ENCODE measurements at places on chromosomes 12 and 14.

DNA sequence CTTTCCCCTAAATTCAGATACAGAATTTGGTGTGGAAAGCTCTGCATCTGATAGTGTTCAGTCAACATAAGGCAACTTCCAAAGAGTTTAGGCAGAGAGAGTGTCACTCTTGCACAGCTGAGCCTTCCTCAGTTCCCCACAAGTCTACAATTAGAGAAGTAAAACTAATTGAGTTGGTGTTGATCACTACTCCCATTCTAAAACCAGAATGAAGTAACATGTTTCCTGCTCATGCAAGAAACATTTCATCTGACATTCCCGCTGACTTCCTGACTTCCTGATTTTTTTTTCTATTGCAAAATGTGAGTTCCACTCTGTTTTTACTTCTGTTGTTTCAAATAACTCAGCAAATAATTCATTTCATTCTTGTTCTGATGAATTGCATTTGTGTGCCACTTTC lies 271.0 kb downstream of the ALG10B start:
- no peak for DNase-seq

DNA sequence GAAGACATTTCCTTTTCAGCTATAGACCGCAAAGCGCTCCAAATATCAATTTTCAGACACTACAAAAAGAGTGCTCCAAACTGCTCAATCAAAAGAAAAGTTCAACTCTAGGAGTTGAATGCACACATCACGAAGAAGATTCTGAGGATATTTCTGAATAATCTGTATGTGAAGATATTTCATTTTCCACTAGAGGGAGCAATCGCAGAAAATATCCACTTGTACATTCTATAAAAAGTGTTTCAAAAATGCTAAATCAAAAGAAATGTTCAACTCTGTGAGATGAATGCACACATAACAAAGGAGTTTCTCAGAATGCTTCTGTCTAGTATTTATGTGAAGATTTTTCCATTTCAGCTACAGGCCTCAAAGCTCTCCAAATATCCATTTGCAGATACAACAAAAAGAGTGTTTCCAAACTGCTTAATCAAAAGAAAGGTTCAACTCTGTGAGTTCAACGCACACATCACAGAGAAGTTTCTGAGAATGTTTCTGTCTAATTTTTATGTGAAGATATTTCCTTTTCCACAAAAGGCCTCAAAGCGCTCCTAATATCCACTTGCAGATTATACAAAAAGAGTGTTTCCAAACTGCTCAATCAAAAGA lies 643.8 kb upstream of the ALG10B start:
- no peak for DNase-seq

DNA sequence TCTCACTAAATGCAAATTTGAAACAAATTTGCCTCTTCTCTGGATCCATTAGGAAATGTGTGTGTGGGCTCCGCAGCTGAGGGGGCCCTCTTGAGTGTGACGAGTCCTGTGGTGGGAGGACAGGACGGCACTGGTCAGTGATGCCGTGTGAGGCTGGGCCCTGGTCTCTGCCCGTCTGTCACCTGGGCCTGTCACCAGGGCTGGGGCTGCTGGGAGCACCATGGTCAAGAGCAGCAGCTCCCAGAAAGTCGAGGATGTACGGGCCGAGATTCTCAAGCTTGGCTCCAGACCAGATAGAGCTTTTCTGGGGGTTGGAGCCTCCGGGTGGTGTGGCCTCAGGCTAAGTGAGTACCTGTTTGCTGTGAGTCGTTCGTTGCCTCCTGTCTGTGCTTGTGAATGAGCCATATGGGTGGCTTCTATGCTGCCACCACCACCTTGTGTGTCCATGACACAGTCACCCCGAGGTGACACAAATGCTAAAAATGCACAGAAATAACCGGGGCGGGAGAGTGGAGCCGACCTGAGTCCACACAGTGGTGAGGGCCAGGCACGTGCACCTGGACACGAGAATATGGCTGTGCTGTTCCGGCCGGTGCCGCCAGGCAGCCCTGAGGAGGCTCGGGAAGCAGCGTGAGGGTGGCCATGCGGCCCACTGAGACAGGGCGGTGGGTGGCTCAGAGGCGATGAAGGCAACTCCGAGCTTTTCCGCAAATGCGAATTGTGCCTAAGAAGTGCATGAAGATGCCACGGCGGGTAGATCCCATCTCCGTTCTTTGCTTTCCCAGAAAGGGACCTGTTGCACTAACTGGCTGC lies 8.7 kb downstream of the PGAM5 start:
- DNase-seq: no peak

- no peak for DNase-seq
Measured at GRCh38 chr12:54230555-54230954, 41.8 kb upstream of the SMUG1 start.

DNA sequence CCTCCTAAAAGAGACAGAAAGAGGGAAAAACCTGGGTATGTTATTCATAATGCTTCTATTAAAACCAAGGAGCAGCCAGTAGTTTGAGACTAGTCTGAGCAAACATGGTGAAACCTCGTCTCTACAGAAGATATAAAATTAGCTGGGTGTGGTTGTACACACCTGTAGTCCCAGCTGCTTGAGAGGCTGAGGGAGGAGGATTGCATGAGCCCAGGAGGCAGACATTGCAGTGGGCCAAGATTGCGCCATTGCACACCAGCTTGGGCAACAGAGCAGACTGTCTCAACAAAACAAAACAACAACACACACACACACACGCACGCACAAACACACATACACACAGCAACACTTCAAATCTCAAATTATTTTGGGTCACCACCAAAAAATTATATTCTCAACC lies 27.8 kb downstream of the HECTD4 start:
- DNase-seq: no peak

DNA sequence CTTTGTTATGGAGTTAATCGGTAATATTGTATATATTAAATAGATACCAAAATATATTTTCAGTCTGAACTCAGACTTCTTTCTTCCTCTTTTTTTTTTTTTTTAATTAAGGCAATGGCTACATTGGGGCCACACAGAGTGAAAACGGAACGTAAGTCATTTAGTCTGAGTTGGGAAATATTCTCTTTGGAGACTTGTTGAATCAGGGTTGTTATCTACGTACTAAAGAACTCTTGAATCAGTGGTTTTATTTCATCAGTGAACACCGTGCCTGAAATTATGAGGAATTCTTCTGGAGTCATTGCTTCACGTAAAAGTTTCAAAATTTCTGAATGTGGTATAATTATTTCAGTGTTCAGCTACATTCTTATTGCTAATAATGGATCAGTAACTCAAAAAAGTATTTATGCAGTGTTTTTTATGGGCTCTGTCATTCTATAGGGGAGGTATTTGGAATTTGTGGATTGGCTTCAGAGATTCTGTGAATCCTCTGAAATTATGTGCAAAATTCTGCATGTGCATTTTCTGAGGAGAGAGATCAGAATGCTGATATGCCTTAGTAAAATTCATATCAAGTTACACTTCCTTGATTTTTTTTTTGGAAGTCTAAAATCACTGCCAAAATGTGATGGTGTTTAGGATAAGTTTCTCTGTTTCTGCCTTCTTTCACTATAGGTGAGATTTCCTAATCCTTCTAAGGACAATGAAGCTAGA lies 39.6 kb downstream of the BRMS1L start:
- DNase-seq: no peak

DNA sequence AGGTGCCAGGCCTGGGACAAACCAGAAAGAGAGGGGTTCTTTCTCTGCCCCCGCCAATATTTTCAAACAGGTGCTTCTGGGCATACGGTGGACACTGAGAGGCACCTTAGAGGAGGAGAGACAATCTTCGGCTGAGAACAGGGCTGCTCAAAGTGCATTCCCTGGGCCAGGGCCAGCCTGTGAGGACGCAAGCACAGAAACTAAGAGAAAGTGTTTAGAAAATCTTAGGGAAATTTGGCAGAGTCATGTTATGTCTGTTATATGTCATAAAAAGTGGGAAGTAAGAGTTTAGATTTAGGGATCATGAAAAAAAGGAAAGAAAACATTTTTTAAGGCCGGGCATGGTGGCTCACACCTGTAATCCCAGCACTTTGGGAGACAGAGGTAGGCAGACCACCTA lies 83.7 kb downstream of the VWF start:
- no peak for DNase-seq

DNA sequence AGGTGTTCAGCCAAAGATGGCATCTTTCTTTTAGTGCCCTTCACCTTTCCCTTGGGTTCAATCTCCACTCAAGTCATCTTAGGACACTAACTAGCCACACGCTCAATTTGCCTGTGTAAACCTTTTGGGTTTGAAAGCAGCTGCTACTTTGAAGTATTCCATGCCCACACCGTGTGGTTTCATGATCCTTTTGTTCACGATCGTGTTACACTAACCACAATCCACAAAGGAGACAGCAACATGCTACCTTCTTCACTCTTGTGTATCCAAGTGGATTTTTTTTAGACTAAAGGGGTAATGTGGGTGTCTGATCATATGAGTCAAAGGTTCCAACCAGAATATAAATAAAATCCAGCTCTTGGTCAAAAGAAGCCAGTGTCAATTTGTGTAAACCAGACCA lies 122.7 kb upstream of the FAR2 start:
- no peak for DNase-seq

DNA sequence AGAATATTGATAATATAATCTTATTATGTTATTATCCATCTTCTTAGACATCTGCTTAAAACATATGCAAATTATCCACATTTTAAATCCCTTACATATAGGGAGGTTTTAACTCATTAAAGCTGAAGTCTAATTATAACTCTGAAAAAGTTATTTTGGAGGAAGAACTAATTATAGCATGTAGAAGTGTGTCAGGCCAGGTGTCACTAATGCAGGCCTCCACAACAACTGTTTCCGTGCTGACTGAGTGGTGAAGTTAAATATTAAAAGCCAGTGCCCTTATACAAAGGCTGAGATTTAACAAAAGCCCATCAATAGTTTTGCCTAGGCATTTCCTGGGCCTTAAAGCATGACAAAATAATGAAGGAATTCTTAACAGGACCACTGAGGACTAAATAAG lies 157.4 kb downstream of the LRRK2 start:
- no peak for DNase-seq

- no peak for DNase-seq
Measured at GRCh38 chr12:69024413-69024812, 91.4 kb upstream of the CPM start.

GRCh38 chr14:36941783-36942521 lies 230.5 kb downstream of the SLC25A21 start:
- peak; percentile 21 for DNase-seq

DNA sequence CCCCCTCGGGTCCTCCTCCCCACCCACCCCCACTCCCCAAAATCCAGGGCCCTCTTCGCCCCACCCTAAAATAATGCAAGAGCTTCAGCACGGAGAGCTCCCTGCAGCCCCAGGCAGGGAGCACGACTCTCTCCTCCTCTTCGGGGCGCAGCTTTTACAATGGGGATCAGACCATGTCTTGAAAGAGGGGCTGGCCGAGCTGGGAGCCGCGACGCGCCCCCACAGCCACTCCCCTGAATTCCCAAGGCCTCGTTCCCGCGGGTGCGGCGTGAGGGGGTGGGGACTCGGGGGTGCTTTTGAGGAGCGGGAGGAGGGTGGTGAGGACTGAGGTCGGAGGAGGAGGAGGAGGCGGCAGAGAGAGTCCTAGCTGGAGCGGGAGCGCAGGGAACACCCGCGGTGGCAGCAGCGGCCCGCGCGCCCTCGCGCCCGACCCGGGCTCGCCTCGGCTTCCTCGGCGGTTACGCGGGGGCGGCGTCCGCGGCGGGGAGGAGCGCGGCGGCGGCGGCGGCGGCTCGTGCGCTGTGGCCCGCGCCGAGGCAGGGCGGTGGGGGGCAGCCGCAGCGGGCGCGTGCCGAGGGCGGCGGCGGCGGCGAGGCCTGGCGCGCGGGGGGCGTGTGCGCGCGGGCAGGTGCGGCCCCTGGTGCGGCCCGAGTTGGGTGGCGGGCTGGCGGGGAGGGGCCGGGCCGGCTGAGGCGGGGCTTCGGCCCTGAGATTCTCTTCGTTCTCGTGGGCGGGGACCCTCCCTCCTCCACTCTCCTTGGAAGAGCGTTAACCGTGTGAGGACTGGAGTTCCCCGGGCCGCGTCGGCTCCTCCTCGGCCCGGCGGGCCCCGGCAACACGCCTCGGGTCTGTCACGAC lies at the start of gene ANKS1B:
TSS of gene ANKS1B (minus strand) at position 666 of the 858 bp plus-strand sequence. CDS start 699 bp downstream, outside the sequence.
- peak; percentile 23 for DNase-seq

DNA sequence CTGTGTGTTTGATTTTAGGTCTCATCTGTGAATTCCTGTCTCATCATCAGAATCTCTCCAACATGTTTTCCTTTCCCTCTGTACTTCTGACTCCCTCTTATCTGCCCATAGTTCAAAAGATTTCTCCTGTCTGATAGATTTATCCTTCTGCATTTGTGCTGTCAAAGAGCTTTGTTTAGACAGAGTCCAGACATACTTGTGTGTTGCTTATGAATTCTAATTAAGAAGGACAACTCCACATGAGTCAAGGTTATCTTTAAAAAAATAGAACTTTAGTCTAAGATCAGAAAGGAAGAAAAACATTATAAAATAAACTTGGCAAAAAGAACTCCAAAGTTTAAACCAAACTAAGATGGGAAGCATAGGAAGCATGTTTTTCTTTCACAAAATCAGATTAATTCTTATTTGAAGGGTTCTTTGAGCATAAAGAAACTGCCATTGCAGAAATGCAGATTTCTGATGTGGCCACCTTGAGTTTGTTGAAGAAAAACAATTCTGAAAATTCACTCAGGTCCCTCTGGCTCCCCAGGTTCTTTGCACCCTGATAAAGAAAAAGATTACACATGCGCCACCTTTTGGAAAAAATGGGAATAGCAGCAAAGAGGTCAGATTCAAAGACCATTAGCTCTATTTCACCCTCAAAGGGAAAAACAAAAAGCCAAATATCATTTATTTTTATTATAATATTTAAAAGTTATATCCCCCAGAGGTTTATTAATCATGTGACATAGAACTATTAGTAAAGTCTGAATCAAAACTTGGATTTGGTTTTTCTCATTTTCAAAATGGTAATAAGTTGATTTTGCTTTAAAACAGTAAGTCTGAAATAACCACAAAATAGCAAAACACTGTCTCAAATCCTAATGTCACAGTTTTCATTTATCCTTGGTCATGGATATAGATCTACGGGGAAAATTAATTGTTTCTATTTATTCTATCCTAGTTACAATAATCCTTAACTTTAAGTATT lies 143.7 kb upstream of the DCN start:
- peak; percentile 39 for DNase-seq

DNA sequence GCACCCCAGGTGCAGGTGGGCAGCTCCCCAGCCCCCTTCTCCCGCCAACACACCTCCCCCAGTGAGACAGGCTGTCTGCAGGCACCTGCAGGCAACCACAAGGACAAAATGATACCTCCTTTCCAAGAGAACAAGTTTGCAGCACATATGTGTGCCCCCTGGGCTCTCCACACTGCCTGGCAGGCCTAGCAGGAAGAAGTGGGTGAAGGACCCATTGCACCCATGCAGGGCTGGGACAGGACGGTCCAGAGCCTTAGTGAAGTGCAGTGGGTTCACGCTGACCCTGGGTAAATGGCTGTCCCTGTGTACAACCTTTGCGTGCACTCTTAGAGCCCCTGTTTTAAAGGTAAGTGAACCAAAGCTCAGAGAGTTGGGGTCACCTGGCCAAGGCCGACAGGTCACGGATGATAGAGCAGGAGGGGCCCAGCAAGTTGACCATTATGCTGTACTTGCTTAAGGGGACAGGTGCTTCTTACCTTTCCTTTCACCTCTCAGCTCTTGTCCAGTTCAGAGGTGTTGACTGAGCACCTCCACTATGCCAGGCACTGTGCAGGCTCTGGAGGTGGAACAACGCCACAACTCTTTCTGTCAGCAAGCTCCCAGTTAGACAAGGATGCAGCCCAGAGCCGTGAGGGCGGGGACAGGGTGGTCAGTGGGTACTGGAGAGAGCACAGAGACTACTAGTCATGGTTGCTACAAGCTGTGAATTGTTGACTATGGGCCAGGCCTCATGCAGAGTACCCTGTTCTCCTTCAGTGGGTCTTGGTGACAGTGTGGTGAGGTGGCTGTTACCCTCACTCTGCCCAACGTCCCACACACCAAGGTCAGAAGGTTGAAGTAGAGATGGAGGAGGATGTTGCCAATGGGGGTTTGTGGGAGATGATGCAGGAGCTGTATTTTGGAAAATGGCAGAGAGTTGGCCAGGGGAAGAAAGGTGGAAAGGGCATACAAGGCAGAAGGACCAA lies 125.9 kb downstream of the PAPOLA start:
- no peak for DNase-seq

All from germinal center (tissue), 1 donor.